Naive thymus-derived CD4-positive, alpha-beta T cell (primary cell): ENCODE measurements at places on chromosomes 2 and 18.

DNA sequence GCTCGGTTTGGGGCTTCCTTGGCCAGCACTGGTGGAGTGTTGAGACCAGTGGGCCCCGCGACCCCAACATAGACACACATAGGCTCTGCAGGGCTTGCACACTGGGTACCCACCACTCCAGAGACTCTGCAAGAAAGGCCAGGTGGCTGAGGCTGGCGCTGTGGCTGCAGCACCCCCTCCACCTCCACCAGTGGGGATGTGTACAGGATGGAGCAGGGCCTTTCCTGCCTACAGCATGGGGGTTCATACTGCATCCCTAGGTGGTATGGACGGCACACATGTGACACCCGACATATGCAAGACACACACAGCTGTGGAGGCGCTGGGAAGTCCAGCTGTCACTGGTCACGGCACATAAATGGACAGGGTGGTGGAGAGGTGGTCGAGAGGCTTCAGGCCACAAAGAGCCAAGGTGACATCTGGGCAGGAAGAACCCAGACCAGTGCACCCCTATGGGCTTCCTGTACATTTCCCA lies 1.3 kb downstream of the RNPEPL1 start:
- peak; percentile 8 for DNase-seq

GRCh38 chr2:178796079-178796677 lies 11.0 kb downstream of the TTN start:
- peak; percentile 33 for DNase-seq

- DNase-seq: no peak
These were observed 129.8 kb upstream of the RAB6C start for GRCh38 chr2:129849559-129850160.

DNA sequence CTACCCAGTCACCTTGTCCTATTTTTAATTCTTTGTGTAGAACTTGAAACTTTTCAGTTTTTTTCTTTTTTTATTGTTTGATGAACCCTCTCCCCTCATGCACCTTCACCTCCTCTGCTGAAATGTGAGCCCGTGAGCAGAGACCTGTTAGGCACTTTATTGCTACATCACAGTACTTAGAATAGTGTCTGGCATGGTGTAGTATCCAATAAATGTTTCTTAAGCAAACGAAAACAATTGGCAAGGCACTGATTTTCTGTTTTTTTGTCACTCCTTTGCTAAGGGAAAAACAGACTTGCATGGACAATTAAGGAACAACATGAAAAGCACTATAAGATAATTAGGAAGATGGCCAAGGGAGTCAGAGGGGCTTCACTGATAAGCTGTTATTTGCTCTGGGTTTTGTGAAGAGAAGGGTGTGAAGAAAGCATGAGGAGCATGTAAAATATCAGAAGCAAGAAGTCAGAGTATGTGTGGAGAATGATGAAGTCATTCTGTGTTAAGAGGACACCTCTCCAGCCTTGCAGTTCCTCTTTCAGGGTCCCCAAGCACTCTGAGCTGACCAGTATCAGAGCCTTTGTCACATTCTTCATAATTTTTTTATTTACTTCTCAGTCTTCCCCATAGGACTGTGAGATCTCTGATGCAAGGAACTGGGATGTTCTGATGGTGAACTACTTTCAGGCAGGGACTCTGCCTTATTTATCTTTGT lies 99.7 kb upstream of the CAVIN2 start:
- no peak for DNase-seq

DNA sequence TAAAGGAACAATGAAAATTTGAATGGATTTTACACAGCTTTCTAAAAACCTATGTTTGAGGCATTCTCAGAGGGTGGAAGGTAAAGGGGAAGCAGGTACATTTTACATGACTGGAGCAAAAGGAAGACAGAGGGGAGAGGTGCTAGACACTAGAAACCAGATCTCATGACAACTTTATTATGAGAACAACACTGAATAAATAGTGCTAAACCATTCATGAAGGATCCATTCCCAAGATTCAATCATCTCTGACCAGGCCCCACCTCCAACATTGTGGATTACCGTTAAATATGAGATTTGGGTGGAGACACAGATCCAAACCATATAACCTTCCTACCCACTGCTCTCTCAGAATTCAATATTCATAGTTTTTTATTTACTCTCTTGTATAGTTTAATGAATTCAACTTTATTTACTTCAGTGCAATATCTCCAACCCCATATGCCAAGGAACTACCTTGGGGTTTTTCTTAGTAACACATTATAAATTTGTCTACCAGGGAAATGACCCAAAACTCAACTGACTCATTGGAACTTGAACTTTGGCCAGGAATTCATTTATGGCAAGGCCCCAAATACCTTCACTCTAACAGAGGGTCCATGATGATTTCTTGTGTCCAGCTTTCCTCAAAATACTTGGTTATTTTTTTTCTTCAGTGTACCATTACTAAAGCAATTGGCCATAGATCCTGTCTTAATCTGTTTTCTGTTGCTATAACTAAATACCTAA lies 317.8 kb downstream of the GULP1 start:
- DNase-seq: no peak

DNA sequence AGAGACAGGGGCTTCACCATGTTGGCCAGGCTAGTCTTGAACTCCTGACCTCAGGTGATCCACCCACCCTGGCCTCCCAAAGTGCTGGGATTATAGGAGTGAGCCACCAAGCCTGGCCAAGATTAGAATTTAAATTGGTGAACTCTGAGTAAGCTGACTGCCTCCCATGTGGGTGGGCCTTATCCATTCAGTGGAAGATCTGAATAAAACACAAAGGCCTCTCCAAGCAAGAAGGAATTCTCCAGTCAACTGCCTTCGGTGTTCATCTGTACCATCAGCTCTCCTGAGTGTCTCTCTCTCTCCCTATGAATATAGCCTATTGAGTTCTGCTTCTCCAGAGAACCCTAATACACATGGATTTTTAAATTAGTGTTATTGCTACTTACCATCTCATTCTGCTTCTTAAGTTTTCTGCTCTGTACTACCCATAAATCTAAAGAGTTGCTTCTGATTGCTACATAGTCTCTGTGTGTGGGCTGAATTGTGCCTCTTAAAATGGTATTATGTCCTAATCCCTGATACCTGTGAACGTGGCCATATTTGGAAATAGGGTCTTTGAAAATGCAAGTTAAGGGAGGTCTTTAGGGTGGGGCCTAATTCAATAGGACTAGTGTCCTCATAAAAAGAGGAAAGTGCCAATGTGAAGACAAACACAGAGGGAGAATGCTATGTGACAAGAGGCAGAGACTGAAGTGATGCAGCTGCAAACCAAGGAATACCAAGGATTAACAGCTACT lies 36.3 kb downstream of the FBXO11 start:
- no peak for DNase-seq

- DNase-seq: no peak
These were observed 39.9 kb downstream of the SMAD4 start for GRCh38 chr18:51069885-51070284.

DNA sequence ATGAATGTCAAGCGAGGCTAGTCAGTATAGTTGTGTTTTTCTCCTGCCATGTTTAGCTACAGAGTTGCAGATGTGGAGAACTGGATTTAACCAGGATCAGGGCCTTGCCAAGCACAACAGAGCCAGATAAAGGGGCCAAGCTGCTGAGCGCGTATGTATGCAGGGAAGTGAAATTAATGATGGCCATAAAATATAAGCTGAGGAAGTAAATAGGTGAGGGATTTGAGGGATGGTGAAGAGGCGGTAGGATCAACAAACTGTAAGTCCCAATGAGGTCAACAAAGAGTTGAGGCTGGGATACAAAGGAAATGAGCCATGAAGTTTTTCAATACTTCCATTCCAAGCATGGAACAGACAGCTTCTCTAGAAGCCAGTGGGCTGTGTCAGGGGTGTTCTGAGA lies 10.6 kb downstream of the LRP2 start:
- DNase-seq: no peak
